ENCODE measurements at places on chromosomes 2 and 18. TPM values are rescaled to one million over a fixed set of nuclear protein-coding genes. Genes with fewer than 3 reads are reported as not detected.

DNA sequence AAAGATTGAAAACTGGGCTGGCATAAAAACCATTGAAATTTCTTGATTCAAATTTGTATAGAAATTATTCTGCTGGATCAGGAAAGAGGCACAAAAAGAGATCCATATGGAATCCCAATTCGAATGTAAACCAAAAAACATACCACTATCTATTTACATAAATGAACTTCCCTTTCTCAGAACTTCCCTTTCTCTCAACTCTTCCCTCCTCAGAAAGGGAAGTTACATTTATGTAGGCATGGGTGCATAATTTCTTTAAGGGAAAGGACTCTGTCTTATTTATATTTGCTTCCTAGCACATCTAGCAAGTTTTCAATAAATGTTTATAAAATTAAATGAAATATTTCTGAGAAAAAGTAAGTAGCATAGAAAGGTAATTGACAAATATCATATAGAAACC is 398.1 kb upstream of the ATP5MC3 start:
- H3K36me3 ChIP-seq, result no peaks in the 10 kb centered on the region
- peaks cover 3% of the 10 kb centered on the region for H3K27me3 ChIP-seq
- peaks cover 18% of the 10 kb centered on the region for H3K4me1 ChIP-seq

DNA sequence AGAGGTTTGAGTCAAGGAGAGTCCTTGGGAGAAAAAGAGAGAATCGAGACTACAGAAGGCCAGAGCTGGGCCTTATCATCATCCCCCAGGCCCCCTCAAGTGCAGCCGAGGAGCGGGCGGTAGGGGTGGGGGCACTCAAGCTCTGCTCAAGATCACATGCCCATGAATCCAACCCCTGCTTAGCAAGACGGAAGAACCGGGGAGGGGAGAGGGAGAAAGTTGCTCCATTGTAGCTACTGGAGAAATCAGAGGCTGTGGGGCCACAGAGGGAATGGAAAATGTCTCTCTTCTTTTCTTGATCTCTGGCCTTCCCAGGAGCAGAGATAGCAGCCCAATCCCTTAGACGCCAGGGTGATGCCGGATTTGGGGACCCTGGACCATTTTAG is 14.6 kb downstream of the SLC4A3 start:
- no peaks in the 10 kb centered on the region for H3K36me3 ChIP-seq
- H3K27me3 ChIP-seq, result peaks cover 2% of the 10 kb centered on the region

DNA sequence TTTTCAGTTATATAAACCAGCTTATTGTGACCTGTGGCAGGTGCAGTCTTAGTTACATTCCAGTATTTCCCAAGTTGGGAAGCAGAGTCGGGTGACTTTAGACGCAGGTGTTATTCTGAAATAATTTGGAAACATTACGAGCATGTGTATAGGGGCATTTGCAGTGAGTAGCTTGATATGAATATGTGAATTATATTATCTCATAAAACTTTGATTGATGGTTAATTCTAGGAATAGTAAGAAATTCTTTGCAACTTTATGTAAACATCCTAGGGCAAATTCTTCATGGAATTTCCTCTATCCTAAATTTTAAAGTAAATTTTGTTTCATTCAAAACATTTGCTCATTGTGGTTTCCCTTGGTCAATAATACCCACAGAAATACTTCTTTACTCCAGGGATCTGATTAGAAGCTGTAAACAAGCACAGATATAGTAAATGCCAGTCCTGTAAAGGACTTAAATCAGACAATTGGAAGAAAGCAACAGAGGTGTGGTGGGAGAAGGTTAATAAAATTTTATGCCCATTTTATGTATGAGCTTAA is 580.6 kb upstream of the CDH2 start:
- no peak overlapping the region for H3K27ac ChIP-seq
- no peak for DNase-seq
- H3K27me3 ChIP-seq, result no peaks in the 10 kb centered on the region
- H3K36me3 ChIP-seq, result no peaks in the 10 kb centered on the region
- H3K4me1 ChIP-seq, result no peaks in the 10 kb centered on the region
- H3K4me3 ChIP-seq, result no peak overlapping the region

GRCh38 chr2:157657858-157658257 is 29.2 kb upstream of the ACVR1C start:
- H3K27me3 ChIP-seq, result no peaks in the 10 kb centered on the region
- no peaks in the 10 kb centered on the region for H3K4me1 ChIP-seq
- no peak overlapping the region for H3K4me3 ChIP-seq
- H3K27ac ChIP-seq, result no peak overlapping the region
- H3K36me3 ChIP-seq, result no peaks in the 10 kb centered on the region
- DNase-seq, result no peak

DNA sequence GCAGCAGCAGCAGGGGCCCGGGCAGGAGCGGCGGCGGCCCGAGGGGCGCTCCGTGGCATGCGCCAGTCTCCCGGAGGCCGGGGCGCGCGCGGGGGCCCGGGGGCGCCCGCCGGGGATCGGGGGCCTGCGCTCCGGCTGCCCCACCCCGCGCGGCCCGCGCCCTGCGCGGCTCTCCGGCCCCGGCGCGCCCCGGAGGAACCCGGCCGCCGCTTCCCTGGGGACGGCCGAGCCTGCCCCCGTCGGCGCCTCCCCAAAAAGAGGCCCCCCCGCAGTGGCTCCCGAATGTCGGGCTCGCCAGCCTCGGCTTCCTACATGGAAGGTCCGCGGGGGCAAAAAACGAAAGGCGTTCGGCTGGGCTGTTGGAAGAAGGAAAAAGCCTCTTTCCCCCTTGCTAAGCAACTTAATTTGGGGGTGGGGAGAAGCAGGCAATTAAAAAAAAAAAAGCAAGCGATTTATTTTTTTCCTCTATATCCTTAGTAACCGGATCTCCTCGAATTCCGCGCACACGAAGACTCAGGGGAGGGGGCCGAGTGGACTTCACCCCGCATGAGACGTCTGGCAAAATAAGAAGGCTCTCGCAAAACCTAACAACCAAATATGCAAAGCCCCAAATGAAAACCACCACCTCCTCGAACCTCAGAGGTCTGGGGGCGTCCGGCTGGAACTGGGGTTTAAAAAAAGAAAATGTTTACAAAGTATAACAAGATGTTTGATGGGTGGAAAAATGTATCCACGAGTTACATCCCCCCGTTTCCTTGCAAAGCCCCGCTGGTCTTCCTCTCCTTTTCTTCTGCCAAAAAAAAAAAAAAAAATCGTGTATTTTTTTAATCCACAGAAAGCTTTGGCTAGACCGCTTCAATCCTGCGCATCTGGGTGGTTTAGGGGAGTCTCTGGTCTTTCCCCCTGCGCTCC is at the start of gene SMAD7:
TSS of gene SMAD7 (minus strand) at position 430 of the 912 bp plus-strand sequence. CDS start 541 bp downstream, outside the sequence.
- no peaks in the 10 kb centered on the region for H3K27me3 ChIP-seq
- peaks cover 11% of the 10 kb centered on the region for H3K36me3 ChIP-seq
- peaks cover 38% of the 10 kb centered on the region for H3K4me1 ChIP-seq
- peak within 1 kb of the TSS; percentile 81 for H3K27ac ChIP-seq

DNA sequence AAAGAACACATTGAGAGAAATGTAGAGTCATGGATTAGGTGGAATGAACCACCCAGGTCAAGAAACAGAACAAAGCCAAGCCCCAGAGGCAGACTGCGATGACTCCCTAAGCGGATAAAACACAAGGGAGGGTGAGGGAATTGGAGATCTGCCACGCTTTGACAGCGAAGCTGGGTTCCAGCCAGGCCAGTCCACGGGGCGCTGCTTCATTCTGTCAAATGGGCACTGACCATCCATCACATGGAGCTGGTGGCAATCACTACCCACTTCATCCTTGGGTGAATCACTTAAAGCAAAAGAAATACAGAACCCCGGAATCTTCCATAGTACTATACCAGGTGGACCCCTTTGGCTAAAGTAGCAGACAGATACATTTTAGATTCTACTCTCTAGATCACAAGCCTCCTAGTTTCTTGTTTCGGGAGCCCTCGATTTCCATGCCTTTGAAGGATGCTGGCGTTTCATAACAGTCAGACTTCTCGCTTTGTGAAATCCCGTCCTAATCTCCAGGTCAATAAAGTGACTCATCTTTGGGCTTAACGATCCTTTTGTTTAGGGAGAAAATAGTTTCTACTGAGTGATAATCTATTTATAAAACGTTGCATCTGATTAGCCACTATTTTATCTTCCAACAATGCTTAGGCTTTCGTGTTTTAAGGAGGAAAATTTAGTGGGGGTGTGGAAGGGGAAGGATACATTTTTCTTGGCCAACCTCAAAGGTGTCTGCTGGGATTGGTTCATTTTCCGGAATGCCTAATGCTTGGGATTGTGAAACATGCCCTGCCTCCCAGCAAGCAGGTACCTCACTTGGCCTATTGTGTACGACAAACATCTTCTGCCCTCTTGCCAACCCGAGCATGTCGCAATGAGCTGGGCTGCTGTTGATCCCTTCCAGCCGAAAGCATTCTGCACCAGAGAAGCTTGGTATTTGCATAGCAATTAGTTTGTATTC is 44.1 kb upstream of the HDAC4 start:
- no peak for DNase-seq
- H3K36me3 ChIP-seq, result no peaks in the 10 kb centered on the region
- H3K4me3 ChIP-seq, result no peak overlapping the region
- no peak overlapping the region for H3K27ac ChIP-seq
- H3K4me1 ChIP-seq, result peaks cover 28% of the 10 kb centered on the region
- H3K27me3 ChIP-seq, result no peaks in the 10 kb centered on the region

DNA sequence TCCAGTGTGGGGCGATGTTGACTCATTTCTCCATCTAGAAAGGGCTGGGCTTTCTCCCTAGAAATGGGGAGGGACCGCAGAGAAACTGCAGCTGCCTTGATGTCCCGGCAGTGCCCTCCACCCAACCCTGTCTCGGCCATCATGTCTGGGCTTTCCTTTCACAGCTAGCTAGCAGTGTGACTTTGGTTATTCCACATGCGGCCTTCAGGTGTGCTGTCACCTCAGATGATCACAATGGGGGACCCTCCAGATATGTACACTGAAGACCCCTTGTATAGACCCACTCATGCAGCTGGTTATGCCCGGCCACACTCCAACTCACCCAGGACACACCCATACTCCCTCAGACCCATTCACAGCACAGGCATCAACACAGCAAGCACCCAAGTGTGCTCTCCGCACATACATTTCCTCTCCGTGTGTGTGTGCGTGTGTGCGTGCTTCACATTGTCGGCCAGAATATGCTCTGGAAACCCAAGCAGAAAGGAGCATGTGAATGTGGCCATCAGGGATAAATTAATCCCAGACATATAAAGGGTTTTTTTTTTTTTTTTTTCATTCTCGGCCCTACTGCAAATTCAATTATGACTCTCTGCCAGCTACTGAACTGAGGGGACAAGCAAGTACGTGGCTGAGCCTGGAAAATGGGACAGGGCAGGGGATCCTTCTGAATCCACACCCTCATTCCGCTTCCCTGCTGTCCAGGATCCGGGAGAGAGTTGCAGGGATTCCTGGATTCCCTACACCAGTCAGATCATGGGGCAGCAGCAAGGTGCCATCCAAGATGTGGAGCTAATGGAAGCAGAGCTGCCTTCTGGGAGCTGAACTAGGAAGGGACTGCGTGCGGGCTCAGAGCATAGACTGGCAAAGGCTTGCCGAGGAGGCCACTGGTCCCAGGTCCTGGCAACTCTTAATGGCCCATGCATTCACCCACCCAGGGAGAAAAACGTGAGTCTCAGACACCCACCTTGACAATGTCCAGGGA is 240.2 kb downstream of the DYSF start:
- H3K36me3 ChIP-seq, result no peaks in the 10 kb centered on the region
- H3K4me3 ChIP-seq, result no peak overlapping the region
- DNase-seq, result no peak
- H3K27ac ChIP-seq, result no peak overlapping the region
- H3K27me3 ChIP-seq, result no peaks in the 10 kb centered on the region
- H3K4me1 ChIP-seq, result no peaks in the 10 kb centered on the region

- DNase-seq, result no peak
- H3K4me1 ChIP-seq, result no peaks in the 10 kb centered on the region
- H3K27me3 ChIP-seq, result no peaks in the 10 kb centered on the region
- no peak overlapping the region for H3K27ac ChIP-seq
- no peaks in the 10 kb centered on the region for H3K36me3 ChIP-seq
These were observed 731.6 kb upstream of the FANCL start for GRCh38 chr2:58972737-58973136.

DNA sequence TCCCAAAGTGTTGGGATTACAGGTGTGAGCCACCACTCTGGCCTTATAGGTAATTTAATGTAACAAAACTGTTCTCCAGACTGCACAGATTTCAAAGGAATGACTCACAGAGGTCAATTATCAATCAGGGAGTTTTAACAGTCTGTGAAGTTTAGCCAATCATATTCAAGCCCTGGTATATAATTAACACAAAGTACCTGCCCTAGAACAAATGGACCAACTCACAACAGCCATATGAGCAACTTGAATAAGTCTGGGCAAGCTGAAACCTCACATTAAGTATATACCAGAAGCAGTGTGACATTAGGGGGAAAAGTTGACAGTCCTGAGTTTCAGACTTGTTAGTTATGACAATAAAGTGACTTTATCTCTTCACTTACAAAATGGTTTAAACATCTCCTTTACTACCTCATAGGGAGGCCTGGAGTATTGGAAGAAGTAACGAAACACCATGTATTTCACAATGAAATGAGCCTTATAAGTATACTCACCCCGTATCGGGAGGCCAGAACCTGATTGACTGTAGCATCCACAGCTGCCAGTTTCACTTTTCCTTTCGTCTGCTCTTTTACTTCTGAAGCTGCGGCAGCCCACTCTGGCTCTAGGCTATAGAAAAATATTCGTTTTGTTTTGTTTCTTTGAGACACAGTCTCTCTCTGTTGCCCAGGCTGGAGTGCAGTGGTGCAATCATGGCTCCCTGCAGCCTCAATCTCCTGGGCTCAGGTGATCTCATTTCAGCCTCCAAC is 22.2 kb downstream of the PDIA6 start:
- H3K27ac ChIP-seq, result peak overlapping the region; percentile 66
- no peaks in the 10 kb centered on the region for H3K27me3 ChIP-seq
- H3K36me3 ChIP-seq, result peaks cover 78% of the 10 kb centered on the region
- H3K4me1 ChIP-seq, result no peaks in the 10 kb centered on the region
- no peak overlapping the region for H3K4me3 ChIP-seq
- no peak for DNase-seq

- no peak overlapping the region for H3K27ac ChIP-seq
- H3K4me3 ChIP-seq, result no peak overlapping the region
- DNase-seq, result no peak
These were observed 153.6 kb downstream of the COL4A4 start for GRCh38 chr2:227010433-227010832.

DNA sequence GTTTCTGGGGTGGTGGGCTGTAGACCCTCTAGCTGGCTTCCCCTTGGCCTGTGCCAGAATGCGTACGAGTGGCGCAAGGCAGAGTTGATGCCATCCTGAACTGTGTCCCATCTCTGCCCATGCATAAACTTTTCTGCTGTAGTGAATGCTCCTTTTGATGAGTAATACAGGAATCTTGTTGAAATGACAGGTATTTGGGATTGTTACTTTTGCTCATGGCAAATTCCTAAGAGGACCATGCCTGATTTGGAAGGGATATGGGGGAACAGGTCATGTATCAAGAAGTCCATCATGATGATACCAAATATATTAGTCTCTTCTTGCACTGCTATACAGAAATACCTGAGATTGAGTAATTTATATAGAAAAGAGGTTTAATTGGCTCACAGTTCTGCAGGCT is 648.0 kb downstream of the SLC4A3 start:
- no peaks in the 10 kb centered on the region for H3K27me3 ChIP-seq
- no peak overlapping the region for H3K4me3 ChIP-seq
- no peak overlapping the region for H3K27ac ChIP-seq
- no peaks in the 10 kb centered on the region for H3K4me1 ChIP-seq
- H3K36me3 ChIP-seq, result no peaks in the 10 kb centered on the region

- no peaks in the 10 kb centered on the region for H3K27me3 ChIP-seq
- no peak overlapping the region for H3K27ac ChIP-seq
- H3K4me3 ChIP-seq, result no peak overlapping the region
These were observed 115.6 kb downstream of the NETO1 start for GRCh38 chr18:72752220-72752619.

EVX2 gene
- total RNA-seq, result not detected

PSMA8 gene
- not detected for total RNA-seq

HIBCH gene
- 21.6 TPM for total RNA-seq

SCN9A gene
- 0.39 TPM for total RNA-seq

HOXD4 gene
- not detected for total RNA-seq

IL18R1 gene
- 42.9 TPM for total RNA-seq

IL36G gene
- not detected for total RNA-seq

GPR17 gene
- total RNA-seq, result not detected

AQP12A gene
- total RNA-seq, result not detected

All from natural killer cell (primary cell).